Activated CD4-positive, alpha-beta T cell treated with anti-CD3 and anti-CD28 coated beads for 24 hours (primary cell): ENCODE measurements at places on chromosomes 16 and 17.

GRCh38 chr17:2192367-2193057 is 111.1 kb downstream of the SMG6 start:
- DNase-seq: no peak

- DNase-seq: no peak
Measured at GRCh38 chr17:8909586-8910270, 42.3 kb upstream of the PIK3R6 start.

DNA sequence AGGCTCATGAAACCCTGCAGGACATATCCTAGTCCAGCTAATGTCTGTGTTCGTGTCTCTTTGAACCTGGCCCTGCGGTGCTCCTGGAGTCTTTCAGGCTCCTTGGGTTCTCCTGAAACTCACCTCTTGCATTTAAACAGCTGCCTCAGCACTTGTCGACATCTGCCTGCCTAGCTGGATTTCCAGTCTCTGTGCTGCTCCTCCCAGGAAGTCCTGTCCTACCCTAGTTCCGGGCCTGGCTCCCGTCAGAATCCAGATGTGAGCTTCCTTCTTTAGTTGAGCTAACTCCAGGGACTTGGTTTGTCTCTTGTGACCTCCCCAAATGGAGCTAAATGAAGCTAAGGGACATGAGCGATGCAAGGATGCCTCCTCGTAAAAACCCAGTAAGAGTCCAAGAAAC is 155.2 kb upstream of the PIRT start:
- no peak for DNase-seq

DNA sequence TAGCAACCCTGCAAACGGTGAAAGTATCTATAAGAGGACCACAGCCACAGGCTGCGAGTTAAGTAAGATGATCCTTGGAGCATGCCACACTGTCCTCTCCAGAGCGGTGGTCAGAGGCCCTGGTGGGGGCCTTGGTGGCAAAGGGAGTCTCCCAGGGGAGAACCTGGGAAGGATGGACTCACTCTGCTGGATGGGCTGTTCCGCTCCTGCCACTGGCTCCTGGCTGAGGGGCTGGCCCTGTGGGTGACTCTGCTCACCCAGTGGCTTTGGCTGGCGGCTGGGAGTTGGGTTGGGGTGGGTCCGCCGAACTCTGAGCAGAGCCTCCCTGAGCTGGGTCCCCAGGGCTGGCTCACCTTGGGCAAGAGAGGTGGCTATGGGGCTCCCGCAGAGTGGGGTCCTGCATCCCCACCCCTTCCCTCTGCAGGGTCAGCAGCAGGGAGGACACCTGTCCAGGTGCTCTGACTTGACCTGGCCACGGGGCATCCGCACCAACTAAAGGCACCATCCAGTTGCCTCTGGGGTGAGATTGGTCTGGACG is 7.3 kb downstream of the CDK5R1 start:
- no peak for DNase-seq

DNA sequence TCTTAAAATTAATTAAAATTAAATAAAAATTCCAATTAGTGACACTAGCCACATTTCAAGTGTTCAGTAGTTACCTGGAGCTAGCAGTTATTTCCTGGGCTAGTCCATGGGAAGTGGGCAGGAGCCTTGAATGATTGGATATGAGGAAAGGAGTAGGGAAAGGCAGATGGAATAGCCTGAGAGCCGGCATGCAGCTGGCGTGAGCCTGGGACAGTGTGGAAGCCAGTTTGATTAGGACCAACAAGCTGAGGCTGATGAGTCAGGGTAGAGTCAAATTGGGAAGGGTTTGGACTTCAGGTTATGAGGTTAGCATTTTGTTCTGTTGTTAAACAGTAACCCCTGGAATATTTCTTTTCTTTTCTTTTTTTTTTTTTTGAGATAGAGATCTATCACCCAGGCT is 15.3 kb upstream of the GNA13 start:
- DNase-seq: no peak

GRCh38 chr17:41416479-41416878 is 7.9 kb downstream of the KRT37 start:
- DNase-seq: no peak

DNA sequence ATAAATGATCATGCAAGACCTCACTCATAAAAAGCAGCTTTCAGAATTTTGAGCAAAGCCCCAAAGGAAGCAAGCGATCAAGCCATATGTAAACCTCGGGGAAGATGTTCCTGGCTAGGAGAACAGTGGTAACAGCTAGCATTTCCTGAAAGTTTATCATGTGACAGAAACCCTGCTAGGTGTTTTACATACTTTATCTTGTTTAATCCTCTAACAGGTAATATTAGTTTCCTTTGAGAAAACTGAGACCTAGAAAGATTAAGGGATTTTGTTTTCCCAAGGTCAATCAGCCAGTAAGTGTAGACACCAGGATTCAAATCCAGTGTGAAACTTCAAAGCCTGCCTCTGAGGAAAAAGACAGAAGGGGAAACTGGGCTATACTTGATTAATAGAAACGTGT is 362.4 kb upstream of the MAF start:
- DNase-seq: no peak

DNA sequence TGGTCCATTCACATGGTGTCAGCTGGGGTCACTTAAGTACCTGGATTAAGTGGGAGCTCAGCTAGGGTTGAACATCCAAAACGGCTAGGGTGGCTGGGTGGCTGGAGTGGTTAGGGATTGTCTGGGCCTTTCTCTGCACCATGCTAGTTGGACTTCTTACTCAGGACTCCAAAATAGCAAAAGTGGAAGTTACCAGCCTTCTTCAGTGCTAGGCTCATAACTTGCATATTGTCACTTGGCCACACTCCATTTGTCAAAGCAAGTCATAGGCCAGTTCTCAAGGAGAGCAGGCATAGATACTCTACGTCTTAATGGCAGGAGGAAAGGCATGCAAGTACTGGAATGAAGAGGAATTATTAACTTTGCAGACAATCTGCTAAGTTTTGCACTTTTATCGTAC is 69.7 kb downstream of the ESRP2 start:
- no peak for DNase-seq

DNA sequence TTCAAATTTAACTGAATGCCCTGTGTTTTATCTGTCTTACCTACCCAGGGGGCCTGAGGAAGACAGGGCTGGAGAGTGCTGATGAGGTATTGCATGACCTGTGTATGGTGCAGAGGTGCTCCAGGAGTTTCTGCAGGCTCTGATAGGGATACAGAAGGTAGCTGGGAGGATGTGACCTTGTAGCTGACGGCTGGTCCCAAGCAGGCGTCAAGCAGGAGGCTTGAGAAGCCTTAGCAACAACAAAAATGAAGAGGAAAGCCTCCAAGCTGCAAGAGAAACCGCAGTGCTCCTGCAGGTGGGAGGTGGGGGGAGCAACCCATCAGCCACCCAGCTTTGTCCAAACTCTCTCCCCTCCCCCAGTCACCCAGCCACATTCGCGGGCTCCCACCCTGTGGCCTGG is 40.4 kb downstream of the LAT start:
- DNase-seq: no peak

GRCh38 chr17:71864755-71865154 is 256.1 kb upstream of the SOX9 start:
- DNase-seq: no peak

DNA sequence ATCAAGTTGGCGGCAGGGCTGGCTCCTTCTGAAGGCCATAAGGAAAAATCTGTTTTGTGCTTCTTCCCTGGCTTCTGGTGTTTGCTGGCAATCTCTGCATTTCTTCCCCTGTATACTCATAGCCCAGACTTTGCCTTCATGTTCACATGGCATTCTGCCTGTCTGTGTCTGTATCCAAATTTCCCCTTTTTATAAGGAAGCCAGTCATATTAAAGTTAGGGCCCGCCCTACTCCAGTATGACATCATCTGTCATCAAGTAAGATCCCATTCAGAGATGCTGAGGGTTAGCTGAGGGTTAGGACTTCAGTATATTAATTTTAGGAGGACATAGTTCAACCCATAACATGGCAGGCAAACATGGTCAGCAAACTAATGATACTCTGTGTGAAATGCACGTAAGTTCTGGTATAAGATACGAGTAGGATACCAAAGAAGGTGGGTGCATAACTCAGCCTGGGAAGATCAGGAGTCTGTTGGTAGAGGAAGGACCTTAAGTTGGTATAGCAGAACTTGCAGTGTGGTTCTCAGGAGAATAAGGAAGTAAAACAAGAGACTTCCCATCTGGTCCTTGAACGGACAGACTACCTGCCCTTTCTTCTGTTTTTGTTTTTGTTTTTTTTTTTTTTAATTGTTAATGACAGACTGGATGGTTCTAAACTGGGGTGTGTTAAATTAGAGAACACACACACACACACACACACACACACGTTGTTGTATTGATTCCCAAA is 13.9 kb downstream of the MAP2K6 start:
- no peak for DNase-seq

DNA sequence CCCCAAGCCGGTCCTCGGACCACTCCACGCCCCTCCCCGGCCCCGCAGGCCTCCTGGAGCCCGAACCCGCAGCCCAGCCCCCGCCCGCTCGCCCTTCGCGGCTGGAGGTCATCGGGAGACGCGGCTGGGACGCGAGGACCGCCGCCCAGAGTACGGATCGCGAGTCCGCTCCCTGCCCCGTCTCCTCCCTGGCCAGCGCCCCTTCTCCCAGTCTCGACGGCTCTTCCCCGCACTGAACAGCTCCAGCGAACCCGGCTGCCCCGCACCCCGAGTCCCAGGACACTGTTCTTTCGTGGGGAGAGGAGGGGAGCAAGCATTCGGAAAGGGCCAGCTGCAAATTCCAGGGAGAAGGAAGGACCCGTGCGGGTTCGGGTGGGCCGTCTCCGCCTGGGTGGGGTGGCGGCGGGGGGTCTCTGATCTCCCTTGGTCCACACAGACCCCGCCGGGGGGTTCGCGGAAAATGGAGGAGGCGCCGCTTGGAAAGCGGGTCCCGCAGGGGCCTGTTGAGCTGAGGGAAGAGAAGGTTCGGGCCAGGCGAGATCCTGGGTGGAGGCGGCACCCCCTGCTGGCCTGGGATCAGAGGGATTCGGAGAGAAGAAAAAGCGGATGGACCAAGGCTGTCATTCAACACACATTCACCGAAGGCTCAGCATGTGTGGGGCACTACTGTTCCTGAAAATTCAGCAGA is 632 bp upstream of the RTN4RL1 start:
- no peak for DNase-seq

DNA sequence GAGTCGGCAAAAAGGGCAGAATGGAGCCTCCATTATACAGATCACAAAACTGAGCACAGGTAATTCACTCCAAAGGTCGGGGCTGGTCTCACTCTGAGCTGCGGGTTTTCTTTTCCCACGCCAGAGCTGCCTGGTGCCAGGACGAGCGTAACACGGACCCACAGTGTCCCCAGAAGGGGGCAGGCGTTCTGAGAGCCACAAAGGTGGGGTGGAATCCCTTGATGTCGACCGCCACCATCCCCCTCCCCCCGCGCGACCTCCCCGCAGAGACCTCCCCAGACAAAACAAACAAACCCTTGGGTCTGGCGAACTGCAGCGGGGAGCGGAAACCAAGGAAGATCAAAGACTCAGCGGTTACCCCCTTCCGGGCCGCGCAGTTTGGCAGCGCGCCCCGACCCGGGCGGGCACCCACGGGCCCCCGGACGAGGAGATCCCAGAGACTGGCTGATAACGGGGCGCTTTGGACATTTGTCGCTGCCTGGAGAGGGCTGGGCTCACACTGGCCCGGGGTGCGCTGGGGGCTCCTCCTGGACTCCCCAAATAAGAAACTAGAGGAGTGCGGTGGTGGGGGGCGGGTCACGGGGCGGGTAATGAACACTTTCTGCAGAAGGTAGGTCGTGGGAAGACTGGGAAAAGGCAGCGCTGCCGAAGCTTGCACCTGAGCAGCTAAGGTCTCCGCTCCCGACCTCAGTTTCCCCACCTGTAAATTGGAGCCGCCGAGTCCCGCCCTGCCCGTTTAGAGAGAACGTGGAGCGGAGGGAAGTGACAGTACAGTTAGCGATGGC is 664 bp upstream of the NKD1 start:
- DNase-seq: peak; percentile 30

GRCh38 chr16:20707461-20707860 is 10.0 kb upstream of the ACSM1 start:
- no peak for DNase-seq

GRCh38 chr16:72990571-72990970 is 57.4 kb downstream of the ZFHX3 start:
- no peak for DNase-seq

DNA sequence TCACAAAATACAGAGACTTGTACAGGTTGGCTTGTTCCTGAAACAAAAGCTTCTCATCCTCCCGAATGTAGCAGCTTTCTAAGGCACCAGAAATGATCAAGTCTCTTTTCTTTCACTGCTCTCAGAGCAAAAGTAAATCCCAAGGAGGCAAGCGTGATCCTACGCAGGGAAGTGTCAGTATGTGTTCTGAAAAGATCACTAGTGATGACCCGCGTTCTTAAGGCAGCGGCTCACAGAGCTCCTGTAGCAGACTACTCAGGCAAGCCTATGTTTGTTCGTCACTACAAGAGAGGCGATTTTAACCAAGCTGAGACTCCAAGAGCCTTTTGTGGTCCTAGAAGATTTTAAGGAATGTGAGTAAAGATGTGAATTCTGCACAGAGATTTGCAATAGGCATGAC is 34.5 kb downstream of the WIPI1 start:
- no peak for DNase-seq

GRCh38 chr17:77444628-77444983 is 303.8 kb downstream of the SEC14L1 start:
- DNase-seq: no peak

GRCh38 chr16:51538707-51539498 is 387.8 kb upstream of the SALL1 start:
- DNase-seq: no peak

GRCh38 chr16:64162613-64163375 is 959.1 kb downstream of the CDH11 start:
- DNase-seq: no peak

- DNase-seq: no peak
Measured at GRCh38 chr17:76997981-76998531, 129.9 kb downstream of the MGAT5B start.

- no peak for DNase-seq
Measured at GRCh38 chr17:1939981-1940809, 84.9 kb downstream of the RTN4RL1 start.

DNA sequence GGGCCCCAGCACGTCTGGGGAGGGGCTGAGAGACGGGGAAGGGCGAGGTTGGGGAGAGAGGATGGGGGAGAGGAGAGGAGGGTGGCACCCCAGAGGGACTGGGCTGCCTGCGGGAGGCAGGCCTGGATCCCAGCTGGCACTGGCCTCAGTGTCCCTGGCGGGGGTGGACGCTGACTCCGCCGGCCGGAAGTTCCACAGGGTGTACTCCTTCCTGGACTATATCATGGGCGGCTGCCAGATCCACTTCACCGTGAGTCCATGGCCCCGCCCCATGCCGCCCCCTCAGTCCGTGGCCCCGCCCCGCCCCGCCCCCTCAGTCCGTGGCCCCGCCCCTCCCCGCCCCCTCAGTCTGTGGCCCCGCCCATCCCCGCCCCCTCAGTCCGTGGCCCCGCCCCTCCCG is 11.3 kb downstream of the CPNE7 start:
- no peak for DNase-seq
